ENCODE measurements at places on chromosomes 12 and 14. TPM values are rescaled to one million over a fixed set of nuclear protein-coding genes. Genes with fewer than 3 reads are reported as not detected.

Gene SMAGP
- total RNA-seq, result 3.4 TPM

DNA sequence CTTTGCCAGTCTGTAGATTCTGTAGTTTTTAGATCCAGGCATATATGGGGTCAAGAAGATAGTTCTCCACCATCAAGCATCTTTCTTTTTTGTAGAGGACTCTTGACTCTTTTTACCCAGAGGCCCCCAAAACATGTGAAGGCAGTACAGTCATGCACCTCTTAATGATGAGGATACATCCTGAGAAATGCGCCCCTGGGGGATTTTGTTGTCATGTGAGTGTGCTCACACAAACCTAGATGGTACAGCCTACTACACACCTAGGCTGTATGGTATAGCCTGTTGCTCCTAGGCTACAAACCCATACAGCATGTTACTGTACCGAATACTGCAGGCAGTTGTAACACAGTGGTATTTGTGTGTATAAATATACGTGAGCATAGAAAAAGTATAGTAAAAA is 23.0 kb downstream of the EVL start:
- H3K4me1 ChIP-seq, result no peaks in the 10 kb centered on the region
- H3K27me3 ChIP-seq, result no peaks in the 10 kb centered on the region
- peaks cover 25% of the 10 kb centered on the region for H3K36me3 ChIP-seq
- no peak for DNase-seq
- H3K27ac ChIP-seq, result no peak overlapping the region

Gene UTP20
- total RNA-seq, result 14.8 TPM

Gene KIAA0586
- 20.1 TPM for total RNA-seq

Gene COA8
- 59.1 TPM for total RNA-seq

- no peak for DNase-seq
- no peak overlapping the region for H3K27ac ChIP-seq
- no peaks in the 10 kb centered on the region for H3K36me3 ChIP-seq
- H3K27me3 ChIP-seq, result no peaks in the 10 kb centered on the region
- no peak overlapping the region for H3K4me3 ChIP-seq
Observed at GRCh38 chr12:57964421-57964820, 23.1 kb downstream of the ATP23 start.

DNA sequence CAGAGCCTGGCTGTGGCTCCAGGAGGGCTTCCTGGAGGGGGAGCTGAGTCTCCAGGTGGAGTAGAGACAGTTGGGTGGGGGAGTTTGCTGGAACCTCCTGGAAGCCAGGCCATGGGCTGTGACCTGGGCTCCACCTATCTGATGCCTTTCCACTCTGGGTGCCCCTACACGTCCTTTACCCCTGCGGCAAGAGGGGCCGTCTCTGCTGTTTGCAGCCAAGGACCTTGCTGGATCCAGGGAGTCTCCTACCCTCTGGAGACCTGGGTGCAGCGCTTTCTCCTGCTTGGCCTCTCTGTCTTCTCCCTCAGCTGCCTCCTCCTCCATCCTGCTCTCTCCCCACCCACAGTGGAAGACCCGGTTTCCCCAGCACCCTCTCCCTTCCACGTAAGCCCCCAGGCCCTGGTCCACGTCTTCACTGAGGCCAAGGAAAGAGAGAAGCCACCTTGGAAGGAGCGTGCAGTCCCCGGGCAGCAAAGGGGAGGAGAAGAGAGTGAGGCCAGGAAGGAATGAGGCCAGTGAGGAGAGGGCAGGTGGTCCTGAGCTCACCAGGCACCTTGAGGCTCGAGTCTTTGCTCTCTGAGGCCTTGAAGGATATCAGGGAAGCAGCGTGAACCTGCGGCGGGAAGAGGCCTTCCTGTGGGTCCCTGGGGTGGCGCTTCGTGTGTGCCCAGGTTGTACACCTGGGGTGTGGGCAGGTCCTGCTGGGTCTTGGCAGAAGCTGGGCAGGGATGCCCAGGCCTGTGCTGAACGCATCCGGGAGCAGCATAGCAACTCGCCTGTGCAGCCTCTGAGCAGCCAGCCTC is 294.3 kb upstream of the RTL1 start:
- peaks cover 7% of the 10 kb centered on the region for H3K4me1 ChIP-seq
- no peak overlapping the region for H3K4me3 ChIP-seq
- peaks cover 4% of the 10 kb centered on the region for H3K27me3 ChIP-seq

Gene REM2
- 0.13 TPM for total RNA-seq

Measured in muscle of leg (tissue), 16 donors.